SK-N-SH treated with all-trans-retinoic acid at 6 μM for 48 hours (cell line): ENCODE measurements at places on chromosomes 6 and 20.

- no peak for ATAC-seq
Measured at GRCh38 chr20:25049261-25050060, 8.5 kb downstream of the ACSS1 start.

DNA sequence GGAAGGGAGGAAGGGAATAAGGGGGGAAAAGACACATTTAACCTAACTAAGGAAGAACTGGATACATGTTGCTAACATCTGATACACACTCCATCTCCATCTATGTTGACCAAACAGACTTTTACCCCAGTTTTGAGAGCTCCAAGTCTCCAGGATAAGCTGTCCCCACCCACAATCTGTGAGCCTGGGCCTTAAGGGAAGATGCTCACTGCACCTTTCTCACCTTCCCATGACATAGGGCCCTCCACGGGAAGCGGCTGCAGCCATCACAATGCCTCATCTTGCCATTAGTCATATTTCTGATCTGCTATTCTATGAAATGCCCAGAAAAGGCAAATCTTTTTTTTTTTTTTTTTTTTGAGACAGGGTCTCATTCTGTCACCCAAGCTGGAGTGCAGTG lies 126.6 kb upstream of the SALL4 start:
- no peak for ATAC-seq

- no peak; the same call in 2 of the 3 replicates for ATAC-seq
Measured at GRCh38 chr20:5002077-5002413, 735 bp upstream of the SLC23A2 start.

DNA sequence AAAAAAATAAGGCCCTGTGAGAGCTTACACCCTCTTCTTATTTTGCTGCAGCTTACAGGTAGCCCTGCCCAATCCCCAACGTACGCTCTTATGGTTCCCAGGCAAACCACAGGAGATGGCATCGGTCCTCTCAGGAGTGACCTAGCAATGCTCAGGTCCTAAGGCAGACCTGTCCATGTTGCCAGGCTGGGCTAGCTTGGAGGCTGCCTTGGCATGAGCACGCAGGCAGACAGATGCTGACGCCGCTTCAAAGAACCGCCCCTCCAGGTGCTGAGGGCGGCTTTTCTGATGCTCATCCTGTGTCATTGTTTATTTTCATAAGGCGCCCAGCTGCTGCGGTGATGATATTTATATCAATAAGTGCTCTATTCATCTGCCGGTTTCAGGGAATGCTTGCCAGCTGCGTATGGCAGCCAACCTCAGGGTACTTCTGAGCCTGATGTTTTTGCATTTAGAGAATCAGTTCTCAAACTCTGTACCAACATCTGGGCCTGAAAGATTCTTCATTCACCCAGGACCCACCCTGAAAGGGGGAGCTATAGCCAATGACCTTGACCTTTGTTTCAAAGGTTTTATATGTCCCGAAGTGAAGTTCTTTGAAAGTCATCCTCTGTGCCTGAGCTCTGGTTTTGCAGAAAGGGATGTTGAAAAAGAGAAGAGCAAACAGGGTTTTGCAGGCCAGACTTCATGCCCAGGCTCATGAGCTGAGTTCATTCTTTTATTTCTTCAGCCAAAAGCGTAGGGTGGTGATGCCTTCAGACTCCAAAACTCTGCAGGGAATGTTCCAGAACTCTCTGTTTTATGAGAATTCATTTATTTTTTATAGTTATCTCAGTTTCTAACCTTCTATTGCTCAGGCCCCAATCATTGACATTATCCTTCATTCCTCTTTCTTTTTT lies 475.6 kb upstream of the CHD6 start:
- no peak for ATAC-seq

GRCh38 chr6:134020543-134020942 lies 31.9 kb downstream of the SLC2A12 start:
- no peak for ATAC-seq

DNA sequence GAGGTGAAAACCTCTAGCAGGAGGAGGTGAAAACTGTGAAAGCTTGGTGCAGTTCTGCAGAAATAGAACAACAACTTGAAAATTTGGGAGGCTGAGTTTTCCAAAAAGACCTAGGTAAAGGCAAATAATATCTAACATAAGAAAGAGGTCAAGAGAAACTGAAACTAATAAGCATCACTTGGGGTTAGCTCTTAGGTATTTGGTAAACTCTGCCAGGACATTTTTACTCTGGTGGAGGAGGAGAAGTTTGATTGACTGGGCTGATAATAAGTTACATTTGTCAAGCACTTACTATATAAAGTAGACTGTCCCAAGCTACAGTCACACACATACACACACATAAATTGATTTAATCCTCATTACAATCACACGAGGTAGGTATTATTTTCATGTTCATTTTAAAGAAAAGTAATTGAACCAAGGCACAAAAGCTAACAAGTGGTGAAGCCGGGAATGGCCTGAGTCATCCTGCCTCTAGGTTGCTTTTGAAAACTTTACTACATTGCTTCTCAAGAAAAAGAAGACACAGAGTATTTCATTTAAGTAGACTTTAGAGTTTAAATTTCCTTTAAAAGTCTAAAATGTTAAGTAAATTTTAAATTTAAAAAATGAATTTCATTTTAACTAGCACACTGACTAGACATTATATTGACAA lies 275.5 kb downstream of the PTPRK start:
- 0 out of 3 replicates have a peak, but pooled peaks have one; percentile 26 for ATAC-seq

DNA sequence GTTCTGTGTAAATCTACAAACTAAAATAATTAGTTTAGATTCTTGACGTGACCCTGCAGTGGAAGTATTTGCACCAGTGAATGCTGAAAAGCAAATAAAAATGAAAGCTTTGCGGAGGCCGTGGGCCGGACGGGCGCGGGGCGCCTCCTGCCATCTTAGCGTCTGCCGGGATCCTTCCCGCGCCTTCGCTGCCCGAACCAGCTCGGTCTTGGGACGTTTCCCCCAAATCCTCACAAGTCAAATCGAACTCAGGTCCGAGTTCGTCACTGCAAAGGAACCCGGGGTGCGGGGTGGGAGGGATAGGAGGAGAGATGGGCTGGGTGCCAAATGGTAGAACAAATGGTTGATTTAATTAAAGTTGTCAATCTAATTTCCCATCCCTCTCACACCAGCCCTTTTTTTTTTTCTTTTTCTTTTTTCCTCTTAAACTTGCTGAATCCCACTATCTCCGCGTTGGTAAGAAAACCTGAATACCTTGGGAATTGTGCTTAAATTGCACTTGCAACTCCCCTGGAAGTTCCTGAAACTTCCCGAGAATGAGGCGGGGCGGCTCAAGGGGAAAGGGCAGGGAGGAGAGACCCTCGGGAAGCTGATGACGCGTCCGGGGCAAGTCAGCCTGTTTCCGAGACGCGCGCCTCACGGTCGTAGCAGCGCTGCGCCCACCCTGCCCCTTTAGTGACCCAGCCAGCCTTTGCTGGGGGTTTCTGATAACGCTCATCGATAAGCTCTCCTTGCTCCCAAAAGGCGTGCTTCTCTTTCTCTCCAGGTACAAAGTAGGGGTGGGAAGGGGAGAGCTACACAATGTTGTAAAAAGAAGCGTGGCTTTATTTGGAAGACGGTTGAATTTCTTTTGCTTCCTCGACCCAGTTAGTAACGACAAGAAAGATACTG lies 1.8 kb downstream of the GJA1 start:
- peak; percentile 74 for ATAC-seq

DNA sequence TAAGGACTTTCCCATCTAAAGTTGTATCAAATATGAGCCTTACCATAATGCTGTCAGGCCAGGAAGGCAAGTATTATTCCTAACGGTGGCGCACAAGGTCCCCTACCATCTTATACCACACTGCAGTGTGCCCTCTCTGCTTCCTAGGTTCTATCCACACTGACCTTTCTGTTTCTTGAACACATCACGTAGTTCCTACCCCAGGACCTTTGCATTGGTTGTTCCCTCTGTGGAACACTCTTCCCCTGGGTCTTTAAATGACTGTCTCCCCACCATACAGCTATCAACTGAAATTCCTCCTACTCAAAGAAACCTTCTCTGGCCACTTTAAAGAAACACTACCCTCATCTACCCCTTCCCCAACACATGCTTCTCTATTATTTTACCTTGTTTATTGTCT lies 104.5 kb upstream of the SPACA1 start:
- ATAC-seq = no peak

DNA sequence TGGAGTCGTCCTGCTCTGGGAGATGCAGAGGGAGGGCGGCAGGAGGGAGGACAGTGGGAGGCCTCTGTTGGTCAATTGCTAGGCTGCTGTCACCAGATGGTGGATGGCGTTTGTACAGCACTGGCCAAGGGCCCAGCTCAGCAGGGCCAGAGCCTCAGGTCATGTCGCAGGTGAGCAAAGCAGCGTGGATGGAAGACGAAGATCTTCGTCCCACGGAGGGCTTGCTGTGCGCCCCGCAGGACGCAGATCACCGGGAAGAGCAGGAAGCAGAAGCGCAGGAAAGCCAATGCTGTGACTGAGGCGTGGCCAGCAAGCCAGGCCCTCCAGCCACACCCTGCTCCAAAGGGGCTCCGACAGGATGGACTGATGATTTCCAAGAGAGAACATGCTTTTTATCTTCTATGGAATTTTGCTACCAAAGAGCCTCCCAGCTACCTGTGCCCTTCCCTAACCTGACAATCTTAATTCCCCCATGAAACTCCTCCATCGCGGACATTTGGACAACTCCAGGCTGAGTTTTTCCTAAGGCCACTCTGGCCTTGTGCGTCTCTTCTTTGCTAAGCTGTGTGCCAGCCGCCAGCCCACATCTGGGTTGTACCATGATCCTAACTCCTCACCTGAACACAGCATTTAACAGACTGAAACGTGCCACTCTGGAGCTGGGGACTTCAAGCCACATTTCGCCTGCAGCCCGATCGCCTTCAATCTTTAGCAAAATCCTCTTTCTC lies 3.5 kb upstream of the SLCO4A1 start:
- ATAC-seq = no peak

GRCh38 chr6:50815436-50816114 lies 3.1 kb upstream of the TFAP2B start:
- ATAC-seq = peak; percentile 76

DNA sequence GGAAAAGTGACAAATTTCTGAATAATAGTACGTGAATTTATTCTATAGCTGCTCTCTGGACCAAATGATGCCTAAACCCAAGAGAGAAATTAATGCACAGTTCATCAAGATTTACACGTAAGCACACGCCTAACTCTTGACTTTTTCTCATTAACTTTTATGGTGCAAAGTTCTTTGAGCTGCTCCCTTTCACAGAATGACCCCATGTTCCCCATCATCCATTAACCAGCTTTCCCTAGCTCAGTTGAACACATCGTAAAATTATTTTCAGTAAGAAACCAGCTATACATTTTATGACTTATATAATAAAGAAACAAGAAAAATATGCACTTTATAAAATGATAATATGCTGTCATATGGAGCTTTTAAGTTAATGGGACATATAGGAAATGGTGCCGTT lies 54.3 kb downstream of the ID4 start:
- ATAC-seq = no peak

DNA sequence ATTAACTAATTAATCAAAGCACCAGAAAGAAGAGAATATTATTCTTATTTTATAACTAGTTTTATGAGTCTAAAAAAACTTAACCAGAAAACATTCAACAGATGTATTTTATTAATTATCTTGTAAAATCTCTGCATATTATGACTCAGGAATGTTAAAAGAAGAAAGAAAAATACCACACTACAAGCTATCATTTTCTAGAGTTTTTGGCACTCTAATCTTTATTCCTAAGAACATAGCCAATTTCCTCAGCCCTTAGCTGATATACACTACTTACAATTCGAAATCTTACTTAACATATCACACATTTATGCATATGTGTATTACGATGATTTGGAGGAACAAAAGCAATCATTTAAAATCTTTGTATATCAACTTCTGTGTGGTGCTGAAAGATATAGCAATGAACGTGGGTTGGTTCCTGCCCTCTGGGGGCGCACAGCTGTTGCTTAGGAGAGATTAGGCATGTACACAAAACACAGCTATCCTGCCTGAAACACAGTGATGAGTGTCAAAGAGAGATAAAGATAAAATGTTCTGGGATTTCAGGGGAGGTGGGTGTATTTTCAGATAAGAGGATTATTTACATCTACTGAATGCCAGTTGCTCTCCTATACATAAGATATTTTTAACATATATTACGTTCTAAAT lies 404.5 kb downstream of the SYNE1 start:
- peak; percentile 82 for ATAC-seq

DNA sequence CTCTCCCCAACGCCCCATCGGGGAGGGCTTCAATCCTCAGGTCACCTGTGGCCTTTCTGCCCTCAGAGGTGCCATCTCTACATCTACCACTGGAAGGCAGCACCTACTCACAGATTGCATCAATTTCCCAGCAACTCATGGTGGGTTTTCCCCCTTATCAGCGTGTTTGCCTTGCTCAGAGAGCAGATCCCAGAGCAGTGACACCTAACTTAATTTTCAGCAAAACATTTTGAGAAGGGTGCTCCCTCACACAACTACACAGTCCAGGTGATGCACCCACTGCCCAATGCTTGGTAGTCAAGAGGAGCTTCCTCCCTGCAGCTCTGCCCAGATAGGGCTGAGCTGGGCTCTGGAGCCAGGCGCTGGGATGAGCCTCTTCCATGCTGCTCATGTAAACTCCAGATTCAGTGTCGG lies 48.2 kb downstream of the PLG start:
- ATAC-seq = no peak

- peak; percentile 94 for ATAC-seq
Measured at GRCh38 chr6:38567436-38567835, 72.3 kb downstream of the BTBD9 start.

DNA sequence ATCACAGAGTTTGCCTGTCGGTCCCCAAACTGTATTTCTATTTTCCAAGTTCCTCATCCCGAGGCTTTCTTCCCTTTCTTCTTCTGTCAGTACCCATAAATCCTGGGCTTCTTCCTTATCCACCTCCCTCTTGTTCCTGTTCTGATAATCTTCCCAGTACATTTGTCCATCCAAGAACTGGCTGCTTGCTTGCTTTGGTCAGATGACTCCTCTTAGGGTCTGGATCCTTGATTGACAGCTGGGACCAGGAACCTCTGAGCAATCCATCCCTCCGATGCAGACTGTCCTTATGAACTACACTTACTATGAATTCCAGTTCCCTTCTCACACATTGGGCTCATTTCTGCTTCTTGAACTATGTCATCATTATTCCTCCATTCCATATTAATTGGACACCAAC lies 275.3 kb upstream of the CITED2 start:
- ATAC-seq = no peak

GRCh38 chr6:111199935-111200334 lies 112.6 kb downstream of the SLC16A10 start:
- no peak for ATAC-seq

DNA sequence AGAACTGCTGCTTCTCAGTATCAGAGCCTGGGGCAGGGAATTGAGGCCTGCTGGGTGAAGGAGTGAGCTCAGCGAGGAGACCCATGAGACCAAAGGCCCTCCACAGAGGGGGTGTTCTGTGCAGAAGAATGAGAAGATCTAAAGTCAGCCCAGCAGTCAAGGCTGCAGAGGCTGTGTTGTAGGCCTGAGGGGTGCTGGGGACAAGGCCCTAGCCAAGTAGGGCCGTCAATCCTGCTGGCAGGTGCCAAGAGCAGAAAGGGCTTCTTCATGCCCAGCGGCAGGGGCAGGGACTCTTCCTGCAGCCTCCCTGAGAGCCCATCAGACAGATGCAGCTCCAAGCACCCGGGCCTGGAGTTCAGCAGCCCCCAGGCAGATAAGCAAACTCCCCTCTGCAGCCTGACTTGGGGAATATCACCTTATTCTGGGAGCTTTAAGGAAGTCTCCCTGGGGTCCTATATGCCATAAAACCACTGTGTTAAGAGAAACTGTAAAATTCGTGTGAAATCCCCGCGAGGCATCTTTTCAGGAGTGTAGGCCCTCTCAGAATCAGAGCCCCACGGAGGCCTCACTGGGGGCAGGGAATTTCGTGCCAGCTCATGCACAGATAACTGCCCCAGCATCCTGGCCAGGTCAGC lies 9.0 kb downstream of the CCDC167 start:
- ATAC-seq = no peak; the same call in none of the 3 replicates
